ENCODE measurements at places on chromosomes 5 and 9.

DNA sequence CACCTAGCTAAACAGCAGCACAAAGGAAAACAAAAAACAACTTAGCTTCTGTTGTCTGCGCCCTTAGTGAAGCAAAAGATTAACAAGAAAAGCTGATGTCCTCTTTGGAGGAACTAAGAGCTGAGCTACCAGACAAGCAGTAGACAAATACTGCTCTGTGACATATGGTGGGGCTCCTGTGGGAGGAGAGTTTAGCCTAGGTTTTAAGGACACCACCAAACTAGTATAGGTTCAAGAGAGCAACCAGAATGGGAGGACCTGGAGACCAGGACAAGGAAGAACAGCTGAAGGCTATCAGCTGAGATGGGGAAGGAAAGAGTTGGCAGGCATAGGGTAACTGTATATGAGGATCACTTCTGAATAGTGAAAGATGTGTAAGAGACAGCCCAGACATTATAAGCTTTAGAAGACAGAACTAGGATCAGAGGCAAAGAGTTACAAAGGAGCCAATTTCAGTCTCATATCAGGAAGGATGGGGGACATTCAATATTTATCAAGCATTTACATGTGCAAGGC, 27.2 kb downstream of the FBXW2 start:
- DNase-seq, result no peak

DNA sequence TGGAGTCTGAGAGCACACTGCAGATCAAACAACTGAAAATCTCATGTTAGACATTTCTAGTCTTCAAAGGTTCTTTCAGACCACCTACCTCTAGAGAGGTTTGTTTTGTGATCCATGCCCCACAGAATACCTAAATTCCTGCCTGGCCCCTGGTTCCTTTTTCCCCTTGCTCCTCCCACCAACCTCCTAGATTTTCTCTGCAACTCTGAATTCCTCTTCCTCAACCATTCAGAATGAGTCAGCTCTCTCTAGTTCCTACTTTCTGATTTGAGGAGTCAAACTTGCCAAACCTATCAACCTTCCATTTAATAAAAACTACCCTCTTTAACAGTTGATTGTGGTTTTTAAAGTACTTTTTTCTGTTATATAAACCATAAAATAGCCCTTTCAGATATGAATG, 83.2 kb upstream of the ZNF462 start:
- no peak for DNase-seq

GRCh38 chr5:22708770-22709328, 144.3 kb downstream of the CDH12 start:
- DNase-seq, result no peak

DNA sequence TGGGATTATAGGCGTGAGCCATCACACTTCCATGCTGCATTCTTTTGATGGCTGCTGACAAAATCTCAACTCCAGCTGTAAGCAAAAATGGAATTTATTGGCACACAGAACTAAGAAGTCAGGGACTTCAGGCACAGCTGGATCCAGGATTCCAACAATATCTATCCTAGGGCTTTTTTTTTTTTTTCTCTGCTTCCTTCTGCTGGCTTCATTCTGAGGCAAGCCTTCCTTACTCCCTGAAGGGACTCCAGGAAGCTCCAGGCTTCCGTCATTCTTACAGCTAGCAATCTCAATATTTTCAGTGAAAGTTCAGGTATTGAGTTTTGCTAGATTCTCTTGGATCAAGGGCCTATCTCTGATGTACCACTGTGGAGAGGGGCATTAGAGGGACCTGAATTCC, 66.1 kb downstream of the GALNT12 start:
- DNase-seq, result no peak

Data from stimulated activated CD4-positive, alpha-beta T cell treated with anti-CD3 and anti-CD28 coated beads, Interleukin-12 subunit alpha, Interleukin-12 subunit beta, amount 100 ng/mL, for 48 hours (primary cell).